CD4-positive, alpha-beta T cell treated with Interleukin-4 for 4 hours (primary cell): ENCODE measurements at places on chromosomes 5 and 9.

GRCh38 chr5:169160405-169160901 lies 140.5 kb downstream of the SLIT3 start:
- no peak for DNase-seq

GRCh38 chr9:106291786-106292185 lies 571.2 kb upstream of the ZNF462 start:
- no peak for DNase-seq

- no peak for DNase-seq
These were observed 21.4 kb downstream of the TMEM245 start for GRCh38 chr9:109098171-109098959.

- no peak for DNase-seq
These were observed 596 bp downstream of the TEK start for GRCh38 chr9:27109621-27110020.

DNA sequence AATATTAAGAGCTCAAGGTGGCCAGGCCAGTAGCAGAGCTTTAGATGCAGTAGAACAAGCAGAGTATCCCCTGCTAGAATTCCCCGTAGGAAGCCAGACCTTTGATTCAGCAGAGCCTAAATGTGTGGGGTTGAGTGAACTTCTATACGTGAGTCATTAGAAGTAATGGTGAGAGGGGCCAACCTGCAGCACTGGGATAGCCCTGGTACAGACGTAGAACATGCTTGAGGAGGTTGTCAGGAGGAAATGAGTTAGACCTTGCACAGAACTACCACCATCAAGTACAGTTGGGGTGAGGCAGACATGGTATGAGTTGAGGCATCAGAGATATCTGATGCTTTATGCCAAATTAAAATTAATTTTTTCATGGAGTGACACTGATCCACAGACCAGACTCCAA lies 42.0 kb downstream of the PDCD1LG2 start:
- no peak for DNase-seq

DNA sequence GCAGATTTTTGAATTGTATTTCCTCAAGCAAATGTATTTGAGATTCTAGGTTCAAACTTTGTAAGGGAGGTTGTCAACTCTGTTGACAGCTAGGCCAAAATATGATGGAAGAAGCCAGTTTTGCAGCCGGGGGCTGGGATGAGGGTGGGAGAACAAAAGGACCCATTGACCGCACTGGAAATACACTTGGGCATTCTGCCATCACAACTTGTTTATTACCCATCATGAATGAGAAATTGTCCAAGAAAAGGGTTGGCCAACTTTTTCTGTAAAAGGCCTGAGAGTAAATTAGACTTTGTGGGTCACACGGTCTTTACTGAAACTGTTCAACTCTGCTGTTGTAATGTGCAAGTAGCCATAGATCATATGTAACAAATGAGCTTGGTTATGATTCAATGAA lies 221.3 kb upstream of the KLF9 start:
- no peak for DNase-seq

DNA sequence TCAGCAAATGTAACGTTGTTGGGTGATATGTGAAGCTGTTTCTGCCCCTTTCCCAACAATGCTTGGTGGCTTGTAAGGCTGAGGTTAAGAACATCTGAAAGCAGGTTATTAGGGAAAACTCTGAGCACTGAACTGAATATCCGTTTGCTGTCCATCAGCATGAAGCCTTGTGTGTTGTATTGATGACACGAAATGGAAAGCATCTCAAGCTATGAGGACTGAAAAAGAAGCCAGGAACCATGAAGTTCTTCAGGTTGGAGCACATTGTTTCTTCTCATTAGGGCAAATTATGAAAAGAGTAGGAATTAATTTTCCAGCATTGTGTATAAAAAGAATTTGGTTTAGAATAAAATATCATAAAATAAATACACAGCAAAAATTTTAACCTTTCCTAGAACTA lies 106.8 kb downstream of the IZUMO3 start:
- DNase-seq, result no peak

DNA sequence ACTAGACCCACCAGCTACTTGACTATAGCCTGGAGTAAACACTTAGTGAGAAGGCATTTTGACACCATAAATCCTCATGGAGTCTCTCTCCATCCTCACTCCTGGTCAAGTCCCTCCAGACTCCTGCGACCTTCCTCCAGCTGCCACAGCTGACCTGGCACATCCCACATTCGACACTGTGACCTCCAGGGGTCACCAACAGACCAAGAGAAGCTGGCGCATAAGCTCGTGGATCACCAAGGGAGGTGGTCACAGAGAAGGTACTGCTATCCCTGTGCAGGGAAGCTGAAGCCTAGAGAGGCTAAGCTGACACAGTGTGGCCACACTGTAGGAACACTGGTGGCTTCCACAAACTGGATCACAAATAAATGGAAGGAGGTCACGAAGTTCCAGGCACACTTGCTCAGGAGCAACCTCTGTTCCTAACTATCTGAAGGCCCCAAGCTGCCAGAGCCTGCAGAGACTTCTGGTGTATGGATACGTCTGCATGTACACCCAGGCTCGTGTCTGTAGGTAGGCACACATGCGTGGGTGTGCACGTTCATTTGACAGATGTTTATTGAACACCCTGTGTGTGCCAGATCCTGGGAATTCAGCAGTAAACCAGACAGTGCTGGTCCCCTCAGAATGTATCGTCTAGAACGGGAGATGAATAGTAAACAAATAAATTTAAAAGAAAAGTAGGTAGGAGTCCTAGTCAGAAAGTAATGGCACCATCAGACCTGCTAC lies 104.4 kb downstream of the C5orf15 start:
- DNase-seq, result no peak

DNA sequence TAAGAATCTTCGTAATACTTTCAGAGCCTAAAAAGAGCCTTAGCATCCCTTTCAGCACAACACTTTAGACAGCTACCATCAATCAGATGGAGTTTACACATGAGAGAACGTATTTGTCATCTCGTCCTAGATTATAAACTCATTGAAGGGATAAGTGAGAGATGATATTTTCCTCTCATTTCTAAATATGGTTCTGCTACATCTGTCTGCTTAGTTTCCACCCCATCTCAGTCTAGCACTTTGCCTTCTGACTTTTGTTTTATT lies 208.4 kb upstream of the CD180 start:
- DNase-seq, result no peak

DNA sequence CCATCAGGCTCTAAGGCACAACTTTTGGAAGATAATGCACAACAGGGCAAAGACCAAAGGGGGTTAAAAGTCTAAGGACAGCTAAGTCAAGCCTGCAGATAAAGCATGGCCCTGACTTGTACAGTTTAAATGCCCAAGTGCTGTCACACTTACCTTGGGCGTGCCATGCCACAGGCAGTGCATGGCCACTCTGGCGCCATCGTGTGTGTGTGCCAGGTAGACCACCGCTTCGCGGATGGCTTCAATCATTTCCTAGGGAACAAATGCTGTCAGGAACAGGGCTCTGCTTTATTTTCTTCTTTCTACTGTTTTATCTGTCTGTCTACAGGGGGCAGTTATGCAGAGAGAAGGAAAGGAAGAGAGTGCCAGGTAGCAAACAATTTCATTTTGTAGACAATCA lies 19.3 kb downstream of the PUM3 start:
- no peak for DNase-seq
